ENCODE measurements at places on chromosomes 1 and 21.

- no peak for DNase-seq
These were observed 18.0 kb downstream of the PACC1 start for GRCh38 chr1:212396638-212397037.

GRCh38 chr1:17502326-17502778 is 37.1 kb upstream of the ARHGEF10L start:
- peak; percentile 85 for DNase-seq

DNA sequence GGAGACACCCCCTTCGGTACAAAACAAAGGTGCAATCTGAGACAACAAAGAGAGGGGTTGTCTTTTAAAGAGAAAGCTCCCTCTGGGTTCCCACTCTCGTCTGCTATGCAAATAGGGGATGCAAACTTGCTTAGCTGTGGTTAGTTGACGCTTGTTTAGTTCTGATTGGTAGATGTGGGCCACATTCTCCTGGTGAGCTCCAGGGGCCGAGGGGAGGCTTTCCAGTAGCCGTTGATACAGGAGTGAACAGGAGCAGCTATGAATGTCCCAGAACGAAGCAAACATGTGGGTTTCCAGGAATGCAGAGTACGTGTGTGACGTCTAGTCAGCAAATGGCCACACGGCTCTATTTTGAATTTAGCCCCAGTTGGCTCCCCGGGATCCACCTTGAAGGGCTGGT is 14.7 kb downstream of the TFF2 start:
- DNase-seq, result peak; percentile 19

GRCh38 chr1:2441746-2442145 is 29.4 kb upstream of the PEX10 start:
- no peak for DNase-seq

- DNase-seq, result no peak
These were observed 4.1 kb downstream of the PTPRU start for GRCh38 chr1:29240400-29240837.

GRCh38 chr1:56758135-56758534 is 61.1 kb downstream of the FYB2 start:
- DNase-seq, result no peak

- DNase-seq, result peak; percentile 49
These were observed 113.7 kb upstream of the RRP15 start for GRCh38 chr1:218171302-218171893.

GRCh38 chr21:41377715-41378114 is 15.9 kb downstream of the MX2 start:
- no peak for DNase-seq

DNA sequence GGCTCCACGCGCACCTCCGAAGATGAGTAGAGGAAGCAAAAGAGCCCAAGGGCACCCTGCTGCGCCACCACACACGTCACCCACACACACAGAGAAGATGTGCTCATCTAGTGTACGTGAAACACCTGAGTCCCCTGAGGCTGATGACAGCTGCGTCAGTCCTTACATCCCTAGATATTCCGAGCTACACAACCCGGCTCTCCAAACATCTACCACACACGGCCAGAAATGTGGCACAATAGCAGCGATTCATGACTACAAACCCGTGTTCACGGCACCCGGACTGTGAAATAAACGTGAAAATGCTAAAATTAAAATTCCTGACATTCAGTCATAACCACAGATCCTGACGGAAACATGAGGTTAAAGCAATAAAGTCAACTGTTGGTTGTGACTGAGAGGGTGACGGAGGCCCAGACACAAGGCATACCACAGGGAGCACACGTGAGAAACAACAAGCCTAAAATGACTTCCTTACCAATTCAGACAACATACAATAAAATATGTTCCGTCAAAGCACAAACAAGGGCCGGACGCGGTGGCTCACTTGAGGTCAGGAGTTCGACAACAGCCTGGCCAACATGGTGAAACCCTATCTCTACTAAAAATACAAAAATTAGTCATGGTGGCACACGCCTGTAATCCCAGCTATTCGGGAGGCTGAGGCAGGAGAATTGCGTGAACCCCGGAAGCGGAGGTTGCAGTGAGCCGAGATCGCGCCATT is 7.3 kb downstream of the SSU72 start:
- no peak for DNase-seq

DNA sequence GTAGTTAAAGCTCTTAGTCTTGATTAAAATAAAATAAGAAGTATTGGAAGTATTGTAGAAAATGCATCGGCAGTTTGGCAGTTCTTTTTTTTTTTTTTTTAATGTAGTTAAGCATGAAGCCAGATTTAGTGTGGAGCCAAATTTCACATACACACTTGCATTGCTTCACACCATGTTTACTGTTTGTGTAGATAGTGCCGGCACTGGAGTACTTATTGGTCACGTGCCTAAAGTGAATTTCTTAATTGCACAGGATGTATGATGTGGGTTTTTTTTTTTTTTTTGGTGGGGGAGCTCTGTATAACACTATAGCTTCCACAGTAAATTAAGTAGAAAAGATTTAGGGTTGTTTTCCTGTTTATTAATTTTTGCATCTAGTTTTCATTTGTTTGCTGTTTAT is 21.2 kb upstream of the TMEM61 start:
- no peak for DNase-seq

DNA sequence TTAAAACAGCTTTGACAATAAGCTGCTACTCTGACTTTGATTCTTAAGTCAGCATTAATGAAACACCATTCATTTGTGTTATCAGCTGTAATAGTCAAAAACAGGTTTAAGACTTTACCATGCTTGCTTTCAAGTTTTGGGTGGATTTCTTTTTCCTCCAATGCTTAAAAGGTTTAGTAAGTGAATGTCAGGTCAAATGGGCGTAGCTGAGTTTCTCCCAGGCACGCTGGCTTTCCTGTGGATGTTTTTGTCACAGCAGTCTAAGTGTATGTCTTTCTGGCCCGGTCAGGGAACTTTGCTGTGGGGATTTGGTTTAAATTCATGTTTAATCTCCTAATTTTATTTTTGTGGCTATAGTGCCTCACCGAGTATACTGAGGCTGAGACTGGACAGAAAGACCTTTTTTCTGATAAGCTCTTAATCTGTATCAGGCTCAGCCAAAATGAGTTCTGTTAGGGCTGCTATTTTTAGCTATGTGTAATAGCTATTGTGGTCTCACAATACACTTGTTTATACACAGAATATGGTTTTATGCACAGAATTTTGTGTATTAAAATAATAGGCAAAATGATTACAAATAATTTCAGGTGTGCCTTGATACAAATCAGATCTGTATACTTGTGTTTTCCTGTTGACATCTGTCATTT is 292.8 kb downstream of the DISC1 start:
- DNase-seq, result no peak

DNA sequence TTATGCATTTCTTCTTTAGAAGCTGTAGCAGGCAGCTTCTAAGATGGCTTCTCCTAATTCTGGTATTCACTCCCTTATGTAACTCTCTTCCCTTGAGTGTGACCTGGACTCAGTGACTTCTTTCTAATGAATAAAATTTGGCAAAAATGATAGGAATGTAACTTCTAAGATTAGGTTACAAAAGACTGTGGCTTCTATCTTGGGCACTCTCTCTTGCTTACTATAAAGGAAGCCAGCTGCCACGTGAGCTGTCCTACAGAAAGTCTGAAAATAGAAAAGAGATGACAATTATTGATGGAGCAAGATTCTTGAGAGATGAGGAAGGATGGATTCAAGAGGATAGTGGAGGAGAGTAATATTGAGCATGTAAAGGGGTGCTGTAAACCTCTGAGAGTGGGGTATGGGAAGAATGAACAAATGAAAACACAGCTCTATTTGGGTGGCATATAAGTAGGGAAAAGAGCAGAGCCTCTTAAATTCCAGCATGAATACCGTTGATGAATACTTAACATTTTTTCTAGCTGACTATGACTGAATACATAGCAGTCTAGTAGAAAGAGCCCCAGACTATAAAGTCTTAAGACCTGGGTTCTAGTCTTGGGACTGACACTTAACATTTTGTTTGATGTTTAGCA is 5.5 kb downstream of the TSEN15 start:
- DNase-seq, result peak; percentile 90

DNA sequence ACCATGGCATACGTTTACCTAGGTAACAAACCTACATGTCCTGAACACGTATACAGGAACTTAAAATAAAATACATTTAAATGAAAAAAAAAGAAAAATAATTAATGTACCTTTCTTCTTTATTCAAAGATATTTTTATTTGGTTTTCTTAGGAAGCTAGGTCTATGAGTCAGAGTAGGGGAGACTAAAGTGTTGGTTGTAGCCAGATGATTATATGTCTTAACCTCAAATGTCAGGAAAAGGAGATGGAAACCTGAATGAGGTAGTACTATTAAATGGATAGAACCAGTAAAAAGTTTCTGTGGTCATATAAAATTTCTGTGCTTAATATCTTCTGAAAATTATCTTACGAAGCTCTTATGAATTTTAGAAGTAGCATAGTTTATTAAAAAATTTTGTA is 275.8 kb downstream of the KCTD3 start:
- DNase-seq, result peak; percentile 29

DNA sequence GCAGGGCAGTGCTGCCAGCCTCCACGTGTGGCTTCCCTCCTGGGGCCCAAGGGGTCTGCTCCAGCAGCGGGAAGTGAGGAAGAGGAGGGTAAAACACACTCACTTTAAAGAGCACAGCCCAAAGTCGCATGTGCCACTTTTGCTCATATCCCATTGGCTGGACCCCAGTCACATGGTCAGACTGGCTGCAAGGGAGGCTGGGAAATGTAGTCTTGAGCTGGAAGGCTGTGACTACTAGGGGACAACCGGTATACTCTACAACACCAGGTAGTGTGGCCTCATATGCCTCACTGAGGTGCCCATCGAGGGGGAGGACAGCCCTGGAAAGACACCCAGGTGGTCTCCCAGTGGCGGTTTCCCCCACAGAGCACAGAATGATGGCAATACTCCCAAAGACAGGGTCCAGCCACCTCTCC is 45.2 kb downstream of the CAMK2N1 start:
- peak; percentile 47 for DNase-seq

- DNase-seq, result peak; percentile 54
These were observed 156.7 kb downstream of the NR5A2 start for GRCh38 chr1:200184196-200184595.

DNA sequence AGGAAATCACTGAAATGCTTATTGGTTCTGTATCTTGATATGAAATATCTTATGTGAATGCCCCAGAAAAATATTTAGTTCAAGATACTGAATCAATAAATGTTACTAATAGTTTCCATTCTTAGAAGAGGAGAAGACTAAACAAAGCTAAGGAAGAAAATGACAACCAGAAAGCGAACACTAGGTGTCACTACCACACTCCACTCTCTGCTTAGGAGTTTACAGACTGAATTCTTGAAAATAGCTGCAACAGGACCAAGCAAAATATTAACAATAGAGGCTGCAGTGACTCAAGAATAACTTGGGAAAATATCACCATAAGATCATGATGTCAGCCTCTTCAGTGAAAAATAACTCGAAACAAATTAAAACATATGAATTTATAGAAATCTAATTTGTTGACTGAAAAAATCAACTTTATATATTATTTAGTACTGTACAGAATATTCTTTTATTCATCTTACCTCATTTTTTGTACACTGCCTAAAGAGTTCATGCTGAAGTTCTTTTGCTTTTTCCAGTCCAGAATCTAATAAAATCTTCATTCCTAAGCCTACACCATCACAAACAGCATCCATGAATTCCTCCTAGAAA is 61.6 kb downstream of the KIF14 start:
- peak; percentile 77 for DNase-seq

DNA sequence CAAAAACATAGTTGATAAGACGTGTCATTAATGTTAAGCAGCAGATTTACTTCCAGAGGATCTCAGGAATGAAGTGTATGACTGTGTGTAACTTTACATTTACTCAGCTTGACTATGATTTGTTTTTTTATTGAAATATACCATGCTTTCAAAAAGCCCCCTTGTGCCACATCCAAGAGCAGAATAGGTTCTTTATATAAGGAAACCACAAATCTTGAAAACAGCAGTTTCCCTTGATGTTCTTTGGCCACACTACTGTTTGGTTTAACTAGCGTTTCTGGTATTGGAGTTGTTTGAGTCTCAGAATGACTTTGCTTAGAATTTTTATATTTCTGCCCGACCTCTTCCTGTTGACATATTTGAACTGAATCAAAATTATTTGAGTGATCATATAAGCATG is 25.0 kb downstream of the LRRC8C start:
- peak; percentile 51 for DNase-seq

DNA sequence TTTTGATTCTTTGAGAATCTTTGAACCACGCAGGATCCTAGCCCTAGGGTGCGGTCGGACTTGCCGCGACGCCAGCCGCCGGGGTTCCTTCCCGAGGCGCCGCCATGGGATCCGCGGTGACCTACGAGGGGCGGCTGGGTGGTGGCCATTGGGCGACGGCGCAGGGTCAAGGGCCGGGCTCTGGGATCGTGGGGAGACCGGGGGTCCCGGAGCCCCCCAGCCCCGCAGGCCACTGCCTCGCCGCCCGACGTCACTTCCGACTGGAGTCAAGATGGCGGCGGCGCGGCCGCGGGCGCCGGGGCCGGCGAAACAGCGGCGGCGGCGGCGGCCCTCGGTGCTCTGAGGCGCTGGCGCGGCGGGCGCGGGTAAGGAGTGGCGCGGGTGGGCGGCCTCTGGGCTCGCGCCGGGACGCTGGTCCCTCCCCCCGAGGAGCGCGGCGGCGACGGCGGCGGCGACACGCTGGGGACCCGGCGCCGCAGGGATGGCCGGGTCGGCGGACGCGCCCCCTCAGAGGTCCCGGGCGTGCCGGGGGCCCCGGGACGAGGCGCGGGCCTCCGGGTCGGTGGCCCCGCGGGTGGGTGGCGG is at the start of gene PRDM2:
PRDM2 (plus strand) TSS at position 253 of the 585 bp plus-strand sequence. CDS start 15,418 bp downstream, outside the sequence.
- peak; percentile 17 for DNase-seq

- DNase-seq, result no peak
These were observed 104.1 kb downstream of the SLC35F3 start for GRCh38 chr1:234008591-234008990.

GRCh38 chr1:1601564-1602303 is 1.8 kb upstream of the FNDC10 start:
- DNase-seq, result no peak

GRCh38 chr1:3673381-3674099 is 21.2 kb downstream of the TP73 start:
- no peak for DNase-seq

- DNase-seq, result no peak
These were observed 14.9 kb downstream of the EIF4G3 start for GRCh38 chr1:21161842-21162241.

DNA sequence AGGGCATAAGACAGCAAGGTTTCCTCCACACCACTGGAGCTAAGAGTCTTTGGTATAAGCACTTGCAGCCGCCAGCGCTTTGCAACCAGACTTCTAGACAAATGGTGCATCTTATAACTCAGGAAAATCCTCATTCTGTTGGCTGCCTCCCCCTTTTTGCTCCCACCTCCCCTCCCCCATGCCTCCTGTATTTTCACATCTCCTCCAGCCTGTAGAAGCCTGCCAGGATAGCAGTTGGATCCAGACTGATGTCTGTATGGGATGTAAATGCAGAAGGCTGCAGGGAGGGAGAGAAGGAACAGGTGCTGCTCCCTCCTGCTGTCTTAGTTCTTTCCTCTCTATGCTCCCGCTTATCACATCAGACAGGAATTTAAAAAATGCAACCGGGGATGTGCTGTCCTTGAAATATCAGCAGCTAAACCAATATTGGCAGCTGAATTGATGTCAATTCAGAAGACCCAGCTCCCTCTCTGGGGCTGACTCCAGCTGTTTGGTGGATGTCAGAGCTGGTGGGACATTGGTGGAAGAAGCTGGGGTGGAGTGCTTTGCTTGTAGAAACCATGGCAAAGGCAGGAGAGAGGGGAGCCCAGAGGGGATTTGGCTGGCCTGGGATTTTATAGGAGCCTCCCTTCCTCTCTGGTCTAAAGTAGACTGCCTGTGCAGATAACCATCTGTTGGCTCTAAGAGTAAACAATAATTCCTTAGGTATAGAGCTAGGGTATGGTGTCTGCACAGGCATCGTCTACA is 53.5 kb downstream of the NFASC start:
- no peak for DNase-seq

GRCh38 chr1:248406721-248407692 is 4.2 kb downstream of the OR2T1 start:
- no peak for DNase-seq

Measured in IMR-90 (cell line).